ENCODE measurements at places on chromosomes 11 and 22.

- no peak for DNase-seq
Observed at GRCh38 chr22:48779661-48780596, 1047.7 kb downstream of the BRD1 start.

DNA sequence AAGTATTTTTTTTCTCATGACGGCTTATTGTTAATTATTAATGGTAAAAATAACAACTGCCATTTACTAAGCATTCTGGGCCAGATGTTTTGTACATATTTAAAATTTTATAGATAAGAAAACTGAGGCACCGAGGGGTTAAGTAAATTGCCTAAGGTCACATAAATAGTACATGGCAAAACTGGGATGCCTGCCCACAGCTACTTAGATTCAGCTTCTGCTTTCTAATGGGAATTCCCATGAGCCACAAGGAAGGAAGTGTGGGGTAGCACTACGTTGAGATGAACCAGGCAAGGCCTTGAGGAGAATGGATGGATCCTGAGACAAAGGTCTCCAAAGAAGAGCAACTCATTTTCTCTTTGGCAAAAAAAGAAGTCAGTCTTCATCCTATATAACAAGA, 11.9 kb upstream of the PHF21A start:
- DNase-seq, result no peak

GRCh38 chr11:12552692-12553091, 121.5 kb upstream of the TEAD1 start:
- DNase-seq, result no peak

DNA sequence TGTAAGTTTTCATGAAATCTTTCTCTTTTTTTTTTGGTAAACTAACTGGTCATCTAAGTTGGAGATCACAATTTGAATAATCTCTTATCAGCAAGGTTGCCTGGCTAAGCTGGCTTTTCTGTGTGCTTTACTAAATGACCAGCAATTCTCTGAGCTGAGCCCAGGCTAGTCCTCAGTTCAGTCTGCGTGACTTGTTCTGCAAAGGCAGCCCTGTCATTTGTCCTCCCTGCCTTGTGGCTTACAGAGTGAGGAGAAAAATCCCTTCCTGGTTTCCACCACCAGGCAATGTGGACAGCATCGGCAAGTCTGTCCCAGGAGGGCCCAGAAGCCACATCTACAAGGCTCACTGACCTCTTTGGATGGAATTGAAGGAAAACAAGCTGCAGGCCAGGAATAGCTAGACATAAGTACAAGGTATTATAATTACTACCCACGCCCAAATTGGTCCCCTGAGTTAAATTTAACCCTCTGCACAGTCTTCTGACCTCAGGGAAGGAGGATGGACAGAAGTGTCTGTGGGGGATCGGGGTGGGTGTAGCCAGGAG, 108.6 kb downstream of the SCN3B start:
- DNase-seq, result no peak

DNA sequence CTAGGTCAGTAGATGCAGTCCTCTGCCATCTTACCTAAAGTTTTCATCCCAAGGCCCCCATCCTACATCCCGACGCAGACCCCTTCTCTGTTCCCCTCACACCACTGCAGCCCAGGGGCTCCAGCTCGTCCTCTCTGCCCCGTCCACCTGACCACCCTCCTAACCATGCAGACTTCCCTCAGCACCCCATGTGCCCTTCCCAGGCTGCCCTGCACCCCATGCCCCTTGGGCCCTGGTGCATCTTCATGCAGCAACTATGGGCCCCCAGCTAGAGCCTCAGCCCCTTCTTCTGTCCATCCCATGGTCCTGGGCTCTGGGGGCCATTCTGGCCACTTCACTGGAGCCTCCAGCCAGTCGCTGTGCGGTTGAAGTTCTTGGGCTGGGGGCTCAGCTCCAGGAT, 2.9 kb downstream of the PRR33 start:
- no peak for DNase-seq

DNA sequence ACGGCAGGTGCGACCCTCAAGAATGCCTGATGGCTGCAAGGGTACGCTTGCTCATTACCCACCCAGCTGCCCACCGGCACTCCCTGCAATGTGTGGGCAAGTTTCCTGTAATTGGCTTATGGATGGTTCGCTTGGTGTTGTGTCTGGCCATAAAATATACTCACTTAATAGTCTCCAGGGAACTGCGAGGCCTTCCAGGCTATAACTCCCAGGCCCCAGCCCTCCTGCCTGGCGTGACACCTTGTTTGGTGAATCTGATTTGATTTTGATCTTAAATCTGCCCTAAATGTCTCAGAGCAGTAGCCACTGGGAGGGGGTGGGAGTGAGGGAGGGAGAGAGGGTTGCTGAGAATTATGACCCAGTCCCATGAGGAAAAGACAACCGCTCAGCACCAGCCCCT, 572.2 kb downstream of the BUD13 start:
- DNase-seq, result no peak
